ENCODE measurements at places on chromosomes 16 and 17.

DNA sequence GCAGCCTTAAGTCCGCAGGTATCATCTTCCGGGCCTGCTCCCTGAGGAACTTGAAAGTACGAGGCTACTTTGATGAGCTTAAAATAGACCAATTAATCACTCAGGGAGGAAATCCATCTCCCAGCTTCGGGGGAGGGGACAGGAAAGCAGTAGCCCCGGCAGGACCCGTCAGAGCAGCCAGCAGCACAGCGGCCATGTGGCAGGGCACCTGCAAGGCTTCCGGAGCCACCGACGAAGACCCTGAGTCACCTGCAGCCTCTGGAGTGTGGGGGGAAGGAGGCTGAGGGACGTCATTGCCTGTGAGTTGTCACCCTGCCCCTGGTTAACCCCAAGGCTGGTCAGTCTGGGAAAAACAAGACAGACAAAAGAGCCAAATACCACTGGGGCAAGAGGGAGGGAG, 4.4 kb upstream of the CYB561 start:
- no peak overlapping the region for H3K4me3 ChIP-seq
- H3K36me3 ChIP-seq, result no peaks in the 10 kb centered on the region
- no peak overlapping the region for H3K27ac ChIP-seq
- H3K27me3 ChIP-seq, result no peaks in the 10 kb centered on the region
- DNase-seq, result no peak

GRCh38 chr16:78796221-78796866, 696.9 kb downstream of the WWOX start:
- no peak overlapping the region for H3K4me3 ChIP-seq
- H3K27ac ChIP-seq, result no peak overlapping the region
- no peaks in the 10 kb centered on the region for H3K36me3 ChIP-seq
- peak; percentile 39 for DNase-seq
- H3K4me1 ChIP-seq, result no peaks in the 10 kb centered on the region
- no peaks in the 10 kb centered on the region for H3K27me3 ChIP-seq

- H3K4me3 ChIP-seq, result no peak overlapping the region
- no peaks in the 10 kb centered on the region for H3K36me3 ChIP-seq
- peak; percentile 57 for DNase-seq
- H3K27ac ChIP-seq, result no peak overlapping the region
Observed at GRCh38 chr16:56869513-56870275, 4.7 kb downstream of the SLC12A3 start.

DNA sequence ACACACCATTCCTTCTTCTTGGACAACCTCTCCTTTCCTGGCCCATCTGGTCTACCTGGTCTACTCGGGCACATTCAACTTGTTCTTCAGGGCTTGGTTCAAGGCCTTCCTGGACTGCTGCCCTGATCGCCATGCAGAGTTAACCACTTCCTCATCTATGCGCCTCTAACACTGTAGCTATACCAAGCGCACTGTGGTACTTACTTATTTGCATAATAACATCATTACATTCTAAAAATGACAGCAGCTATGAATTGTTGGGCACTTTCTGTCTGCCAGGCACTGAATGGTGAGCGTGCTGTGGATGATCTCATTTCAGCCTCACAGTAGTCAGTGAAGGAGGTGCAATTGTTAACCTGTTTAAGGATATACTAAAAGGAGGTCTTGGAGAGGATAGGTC, 66.9 kb upstream of the SDK2 start:
- DNase-seq, result no peak
- no peak overlapping the region for H3K27ac ChIP-seq
- H3K27me3 ChIP-seq, result peaks cover 45% of the 10 kb centered on the region
- H3K4me3 ChIP-seq, result no peak overlapping the region
- no peaks in the 10 kb centered on the region for H3K4me1 ChIP-seq

DNA sequence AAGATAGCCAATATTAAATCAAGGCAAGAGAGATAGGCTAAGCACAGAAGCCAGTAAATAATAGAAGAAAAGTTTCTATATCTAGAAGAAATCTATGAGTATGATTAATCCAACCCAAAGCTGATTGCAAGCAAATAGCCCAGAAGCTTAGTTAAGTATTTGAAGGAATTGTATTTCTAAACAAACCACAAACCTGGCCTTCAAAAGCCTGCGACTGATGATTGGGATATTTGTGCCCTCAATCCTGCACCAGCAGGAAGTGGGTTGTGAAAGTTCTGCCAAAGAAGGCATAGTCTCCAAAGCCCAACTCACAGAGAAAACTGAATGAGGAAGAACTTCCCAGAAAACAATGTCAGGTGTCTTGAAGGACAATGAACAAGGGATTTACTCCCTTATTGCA, 114.5 kb upstream of the C17orf78 start:
- DNase-seq, result no peak
- H3K27me3 ChIP-seq, result no peaks in the 10 kb centered on the region
- no peak overlapping the region for H3K27ac ChIP-seq
- no peaks in the 10 kb centered on the region for H3K4me1 ChIP-seq
- no peak overlapping the region for H3K4me3 ChIP-seq
- peaks cover 76% of the 10 kb centered on the region for H3K36me3 ChIP-seq

DNA sequence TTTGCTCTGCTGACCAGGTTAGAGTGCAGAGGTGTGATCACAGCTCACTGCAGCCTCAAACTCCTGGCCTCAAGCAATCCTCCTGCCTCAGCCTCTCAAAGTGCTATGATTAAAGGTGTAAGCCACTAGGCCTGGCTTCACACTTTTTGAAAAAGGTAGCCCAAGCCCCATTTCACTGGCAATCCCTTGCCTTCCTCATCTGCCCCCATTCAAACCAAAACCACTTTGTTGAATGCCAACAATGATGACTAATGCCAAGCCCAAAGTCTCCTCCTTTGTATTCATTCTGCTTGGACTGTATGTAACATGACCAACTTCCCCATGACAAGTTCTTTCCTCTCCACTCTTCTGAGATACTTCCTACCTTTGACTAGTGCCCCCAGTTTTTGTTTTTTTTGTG, 33.1 kb downstream of the N4BP1 start:
- peak; percentile 55 for DNase-seq
- H3K4me1 ChIP-seq, result peaks cover 31% of the 10 kb centered on the region
- no peak overlapping the region for H3K4me3 ChIP-seq
- H3K36me3 ChIP-seq, result no peaks in the 10 kb centered on the region
- no peaks in the 10 kb centered on the region for H3K27me3 ChIP-seq

DNA sequence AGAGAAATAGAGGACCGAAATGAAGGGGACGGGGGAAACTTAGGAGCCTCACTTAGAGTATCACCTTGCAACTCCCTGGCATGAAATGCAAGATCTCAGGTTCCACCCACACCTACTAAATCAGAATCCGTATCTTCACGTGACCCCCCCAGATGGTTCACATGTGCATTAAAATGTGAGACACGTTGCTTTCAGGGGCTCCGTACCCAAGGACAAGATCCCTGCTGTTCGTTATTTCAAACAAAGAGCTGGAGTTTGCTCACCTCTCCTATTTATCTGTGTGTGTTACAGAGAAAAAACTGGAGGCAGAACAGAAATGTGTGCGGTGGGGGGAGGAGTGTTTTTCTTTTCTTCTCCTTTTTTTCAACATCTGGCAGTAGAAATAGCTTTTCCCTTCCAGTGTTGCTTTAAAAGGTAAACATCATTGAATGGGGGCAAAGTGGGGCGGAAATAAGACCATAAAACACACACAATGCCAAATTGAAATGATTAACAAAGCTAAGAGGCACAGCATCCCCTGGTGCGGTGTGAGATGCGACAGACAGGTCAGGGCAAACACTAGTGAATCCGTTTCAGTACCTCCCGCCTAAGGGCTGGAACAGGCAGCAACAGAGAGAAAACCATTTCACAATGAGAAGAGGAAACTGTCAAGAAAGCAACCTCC, 145.4 kb downstream of the SOX9 start:
- H3K4me1 ChIP-seq, result peaks cover 6% of the 10 kb centered on the region
- DNase-seq, result no peak
- H3K36me3 ChIP-seq, result no peaks in the 10 kb centered on the region
- no peak overlapping the region for H3K27ac ChIP-seq
- no peaks in the 10 kb centered on the region for H3K27me3 ChIP-seq

- H3K27me3 ChIP-seq, result no peaks in the 10 kb centered on the region
- no peaks in the 10 kb centered on the region for H3K36me3 ChIP-seq
- no peak overlapping the region for H3K4me3 ChIP-seq
- no peak for DNase-seq
- H3K27ac ChIP-seq, result peak overlapping the region; percentile 36
Observed at GRCh38 chr17:68356949-68357455, 65.7 kb downstream of the ARSG start.

GRCh38 chr17:61135782-61136181, 263.9 kb upstream of the TBX2 start:
- no peaks in the 10 kb centered on the region for H3K27me3 ChIP-seq
- peaks cover 8% of the 10 kb centered on the region for H3K4me1 ChIP-seq
- peaks cover 2% of the 10 kb centered on the region for H3K36me3 ChIP-seq
- no peak for DNase-seq
- H3K4me3 ChIP-seq, result no peak overlapping the region
- no peak overlapping the region for H3K27ac ChIP-seq

DNA sequence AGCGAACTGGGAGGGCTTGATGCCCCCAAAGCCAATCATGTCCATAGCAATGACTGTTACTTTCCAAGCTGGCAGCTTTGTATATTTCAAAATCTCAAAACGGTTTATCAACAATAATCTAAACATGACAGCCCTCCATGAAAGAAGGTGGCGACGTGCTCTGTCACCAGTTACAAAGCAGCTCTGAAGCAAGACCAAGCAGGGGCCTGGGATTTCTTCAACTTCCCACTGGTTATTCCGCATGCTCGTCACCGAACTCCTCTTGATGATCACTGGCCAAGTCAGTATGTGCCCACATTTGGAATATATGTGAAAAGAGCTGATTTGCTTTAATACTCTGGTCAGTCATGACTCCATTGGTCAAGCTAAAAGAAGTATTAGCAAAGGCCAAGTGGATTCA, 175.6 kb downstream of the VPS53 start:
- H3K36me3 ChIP-seq, result peaks cover 48% of the 10 kb centered on the region
- no peak overlapping the region for H3K27ac ChIP-seq
- no peaks in the 10 kb centered on the region for H3K27me3 ChIP-seq

DNA sequence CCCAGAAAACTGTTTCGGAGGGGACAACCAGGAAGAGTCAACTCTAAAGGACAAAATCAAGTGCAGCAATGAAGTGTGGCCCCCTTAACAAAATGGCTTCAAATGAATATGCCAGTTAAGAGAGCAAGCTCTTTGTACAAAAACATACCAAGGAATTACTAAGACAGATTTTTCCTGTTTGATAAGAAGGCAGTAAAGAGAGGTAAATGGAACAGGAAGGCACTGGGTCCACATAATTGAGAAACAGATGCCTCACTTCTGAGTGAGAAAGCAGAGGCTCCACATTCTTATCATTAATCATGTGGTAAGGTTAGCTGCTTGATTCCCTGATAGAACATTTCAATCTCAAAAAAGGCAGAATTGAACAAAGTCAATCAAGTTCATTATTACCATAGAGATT, 44.9 kb downstream of the MBTD1 start:
- no peak overlapping the region for H3K27ac ChIP-seq
- no peak overlapping the region for H3K4me3 ChIP-seq
- peaks cover 80% of the 10 kb centered on the region for H3K36me3 ChIP-seq
- H3K27me3 ChIP-seq, result no peaks in the 10 kb centered on the region

- peak overlapping the region; percentile 85 for H3K27ac ChIP-seq
- peak overlapping the region; percentile 82 for H3K4me3 ChIP-seq
- no peaks in the 10 kb centered on the region for H3K27me3 ChIP-seq
- peaks cover 17% of the 10 kb centered on the region for H3K36me3 ChIP-seq
- DNase-seq, result peak; percentile 57
- peaks cover 24% of the 10 kb centered on the region for H3K4me1 ChIP-seq
Observed at GRCh38 chr16:76535-77272, 1.3 kb upstream of the MPG start.

DNA sequence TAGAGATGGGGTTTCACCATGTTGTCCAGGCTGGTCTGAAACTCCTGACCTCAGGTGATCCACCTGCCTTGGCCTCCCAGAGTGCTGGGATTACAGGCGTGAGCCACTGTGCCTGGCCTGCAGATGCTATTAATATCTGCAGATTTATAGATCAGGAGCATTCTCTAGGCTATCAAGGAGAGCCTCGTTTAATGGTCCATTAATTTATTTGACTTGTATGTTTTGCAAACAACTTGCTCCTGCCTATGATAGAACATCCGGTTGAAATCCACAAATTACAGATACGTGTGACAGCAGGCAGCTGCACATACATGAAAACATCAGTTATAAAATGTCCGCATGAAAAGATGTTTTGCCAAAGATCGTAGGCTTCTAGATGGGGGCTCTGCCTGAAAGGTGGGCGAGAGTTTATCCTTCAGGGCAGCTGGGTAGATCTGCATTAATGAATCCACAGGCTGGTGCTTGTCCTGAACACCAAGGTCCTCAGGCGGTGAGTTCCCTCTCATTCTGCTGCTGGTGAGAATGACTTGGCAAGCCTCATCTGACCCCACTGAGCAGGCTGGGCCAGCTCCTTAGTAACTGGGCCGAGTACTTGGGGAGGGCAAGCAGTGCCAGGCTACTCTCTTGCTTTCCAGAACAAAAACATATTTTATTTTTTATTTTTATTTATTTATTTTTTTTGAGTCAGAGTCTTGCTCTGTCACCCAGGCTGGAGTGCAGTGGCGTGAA, 37.1 kb upstream of the MGAT5B start:
- H3K4me3 ChIP-seq, result no peak overlapping the region
- H3K27ac ChIP-seq, result no peak overlapping the region
- DNase-seq, result no peak

GRCh38 chr17:76415786-76416185, 31.4 kb downstream of the SPHK1 start:
- H3K4me3 ChIP-seq, result no peak overlapping the region
- no peak overlapping the region for H3K27ac ChIP-seq
- DNase-seq, result no peak
- peaks cover 10% of the 10 kb centered on the region for H3K36me3 ChIP-seq
- H3K27me3 ChIP-seq, result no peaks in the 10 kb centered on the region

DNA sequence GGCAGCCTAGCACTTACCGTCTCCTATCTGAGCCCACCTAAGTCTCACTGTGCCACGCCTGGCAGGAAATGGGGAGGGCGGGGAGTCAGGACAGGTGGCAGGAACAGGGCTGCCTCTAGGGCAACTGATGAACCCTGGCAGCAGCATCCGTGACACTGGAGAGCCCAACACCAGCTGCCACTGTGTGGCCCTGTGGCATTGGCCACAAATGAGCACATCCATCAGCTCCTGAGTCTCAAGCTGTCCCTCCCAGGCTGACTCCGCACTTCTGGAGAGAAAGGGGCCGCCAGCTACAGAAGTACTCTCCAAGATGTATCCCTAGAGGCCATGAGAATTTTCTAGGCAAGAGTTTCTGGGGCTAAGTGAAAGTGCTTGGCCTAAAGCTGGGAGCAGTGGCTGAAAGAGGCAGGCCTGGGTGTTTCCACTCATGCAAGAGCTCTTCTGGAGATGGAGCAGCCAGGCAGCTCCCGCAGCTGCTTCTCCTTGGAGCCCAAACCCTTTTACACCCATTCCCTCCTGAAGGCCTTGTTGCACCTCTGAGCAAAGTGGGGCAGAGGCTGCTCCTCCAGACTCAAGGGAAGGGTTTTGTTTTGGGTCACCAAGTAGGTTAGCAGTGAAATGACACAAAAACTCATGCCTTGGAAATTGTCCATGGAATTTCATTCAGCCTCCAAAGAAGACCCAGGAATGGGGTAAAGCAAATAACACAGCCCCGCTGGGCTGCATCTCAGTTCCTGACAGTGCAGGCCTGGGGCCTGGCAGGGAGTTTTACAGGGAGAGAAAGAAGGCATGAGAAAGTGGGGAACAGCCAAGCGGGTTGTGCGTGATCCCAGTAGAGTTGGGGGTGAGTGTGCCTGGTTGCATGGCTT, 25.8 kb downstream of the PEMT start:
- H3K27ac ChIP-seq, result no peak overlapping the region
- H3K4me1 ChIP-seq, result no peaks in the 10 kb centered on the region
- no peaks in the 10 kb centered on the region for H3K27me3 ChIP-seq
- no peak overlapping the region for H3K4me3 ChIP-seq

- no peak overlapping the region for H3K27ac ChIP-seq
- DNase-seq, result peak; percentile 35
- H3K36me3 ChIP-seq, result peaks cover 31% of the 10 kb centered on the region
- H3K4me3 ChIP-seq, result peak overlapping the region; percentile 95
Observed at GRCh38 chr17:78185981-78186691, 716 bp downstream of the TK1 start.

Data from MCF 10A (cell line).